ENCODE measurements at places on chromosomes 3 and 15.

GRCh38 chr3:193767353-193768069 lies 174.5 kb downstream of the OPA1 start:
- no peak for DNase-seq

DNA sequence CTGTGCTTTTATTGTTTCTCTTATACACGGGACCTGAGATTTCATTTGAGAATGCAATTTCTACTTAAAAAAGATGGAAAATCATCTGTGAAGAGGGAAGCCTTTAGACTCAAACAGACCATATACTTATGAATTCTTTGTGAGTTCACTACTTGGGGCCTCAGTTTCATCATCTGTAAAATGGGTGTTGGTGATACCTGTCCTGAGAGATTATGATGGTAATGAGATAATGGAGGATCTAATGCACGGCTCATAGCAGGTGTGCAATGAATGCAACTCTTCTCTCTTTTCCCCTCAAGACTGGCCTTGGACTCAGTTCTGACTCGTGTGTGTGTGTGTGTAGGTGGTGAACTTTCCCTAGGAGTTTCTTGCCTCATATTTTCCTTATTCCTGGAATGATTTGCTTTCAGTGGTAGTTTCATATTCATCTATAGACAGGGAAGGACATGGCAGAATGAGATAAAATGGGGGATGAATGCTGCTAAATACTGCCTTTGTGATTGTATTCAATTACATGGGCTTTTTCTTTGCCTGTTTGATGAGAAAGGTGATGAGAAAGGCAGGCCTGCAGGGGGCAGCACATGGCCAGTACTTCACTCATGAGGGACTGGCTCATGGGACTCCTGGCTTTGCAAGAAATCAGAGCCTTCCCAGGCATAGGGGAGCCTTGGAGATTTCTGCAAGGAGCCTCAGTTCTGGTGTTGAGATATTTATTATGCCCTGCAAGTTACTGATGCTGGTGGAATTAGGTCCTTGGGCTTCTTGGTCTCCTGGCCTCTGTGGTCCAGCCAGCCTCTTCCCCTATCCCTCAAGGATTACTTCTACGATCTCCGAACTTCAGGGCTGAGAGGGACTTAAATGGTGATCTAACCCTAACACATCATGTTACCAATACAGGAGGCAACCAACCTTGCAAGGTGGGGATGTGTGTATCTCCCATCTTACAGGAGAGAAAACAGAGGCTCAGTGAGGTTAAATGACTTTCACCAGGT lies 70.7 kb downstream of the RPLP1 start:
- DNase-seq, result no peak

GRCh38 chr15:48537271-48538113 lies 108.0 kb downstream of the FBN1 start:
- DNase-seq, result no peak

- no peak for DNase-seq
Measured at GRCh38 chr3:153277029-153277428, 115.0 kb downstream of the RAP2B start.

GRCh38 chr15:28129231-28129848 lies 30.2 kb upstream of the OCA2 start:
- DNase-seq, result no peak

GRCh38 chr3:52892290-52892624 lies 5.1 kb downstream of the STIMATE start:
- no peak for DNase-seq

- DNase-seq, result no peak
Measured at GRCh38 chr15:85496551-85497171, 116.3 kb downstream of the AKAP13 start.

GRCh38 chr3:129694228-129694627 lies 87.8 kb upstream of the PLXND1 start:
- no peak for DNase-seq

DNA sequence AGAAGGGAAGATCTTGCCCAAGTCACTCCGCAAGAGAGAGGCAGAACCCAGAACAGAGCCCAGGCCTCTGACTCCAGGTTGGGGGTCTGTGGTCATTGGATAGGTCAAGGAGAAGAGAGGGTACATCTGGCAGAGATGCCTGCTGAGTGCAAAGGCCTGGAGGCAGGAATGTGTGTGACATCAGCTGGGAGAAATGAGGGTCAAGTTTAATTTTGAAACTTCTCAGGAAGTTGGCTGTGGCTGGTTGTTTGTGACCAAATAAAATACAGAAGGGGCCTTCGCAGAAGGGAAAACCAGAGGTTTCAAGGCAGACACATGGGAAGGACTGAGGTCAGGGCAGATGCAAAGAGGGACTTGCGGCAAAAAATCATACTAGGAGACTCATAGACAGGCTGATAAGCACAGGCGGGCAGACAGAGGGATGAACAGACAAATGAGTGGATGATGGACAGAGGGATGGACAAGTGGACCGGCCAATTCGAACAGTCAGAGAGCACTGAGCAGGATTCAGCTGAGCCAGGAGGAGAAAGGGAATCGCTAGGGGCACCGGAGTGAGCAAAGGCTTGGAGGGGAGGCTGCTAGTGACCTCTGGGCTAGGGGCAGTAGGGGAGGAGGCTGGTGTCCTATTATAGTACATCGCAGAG lies 28.8 kb upstream of the CACNA2D2 start:
- DNase-seq, result no peak

GRCh38 chr3:157859541-157859940 lies 246.7 kb downstream of the SHOX2 start:
- DNase-seq, result no peak

- DNase-seq, result no peak
Measured at GRCh38 chr3:352599-352998, 156.0 kb downstream of the CHL1 start.

GRCh38 chr3:151976211-151977050 lies 103.0 kb downstream of the SUCNR1 start:
- no peak for DNase-seq

GRCh38 chr3:161894657-161895056 lies 398.0 kb downstream of the OTOL1 start:
- DNase-seq, result no peak

GRCh38 chr15:59540654-59541053 lies 70.9 kb upstream of the GCNT3 start:
- DNase-seq, result no peak

DNA sequence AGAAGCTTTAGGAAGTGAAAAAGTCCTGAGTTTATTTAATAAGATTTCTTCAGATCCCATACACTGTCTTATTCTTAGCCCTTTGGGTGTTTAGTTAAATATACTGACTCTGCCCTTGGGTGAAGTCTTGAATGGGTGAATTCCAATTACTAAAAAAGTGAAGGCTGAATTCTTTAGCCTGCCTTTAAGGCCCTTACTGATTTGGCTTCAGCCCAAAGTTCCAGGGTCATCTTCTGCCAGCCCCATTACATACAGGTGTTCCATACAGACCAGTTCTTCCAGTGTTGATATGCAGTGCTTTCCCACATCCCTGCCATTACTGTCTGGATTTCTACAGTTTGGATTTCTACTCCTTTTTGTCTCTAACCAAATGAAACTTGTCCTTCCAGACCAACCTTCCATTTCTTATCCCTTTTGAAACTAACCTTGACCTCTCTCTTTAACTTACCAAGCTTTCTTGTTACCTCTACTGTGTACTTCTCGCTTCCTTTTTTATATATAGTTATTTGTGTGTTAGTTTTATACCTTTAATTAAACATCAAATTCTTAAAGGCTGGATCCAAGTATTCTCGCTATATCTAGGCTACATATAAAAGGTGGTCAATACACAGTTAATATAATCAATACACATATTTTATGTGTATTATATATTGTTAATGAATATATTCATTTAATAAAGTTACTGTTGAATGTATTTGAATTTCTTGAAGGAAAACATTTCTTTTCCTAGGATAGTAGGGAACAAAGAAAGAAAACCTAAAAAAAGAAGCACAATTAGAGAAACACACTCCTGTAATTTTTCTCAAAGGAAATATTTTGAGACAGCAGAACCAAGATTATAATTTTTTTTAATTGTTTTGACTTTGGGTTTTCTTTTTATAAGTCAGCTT lies 15.0 kb downstream of the MBNL1 start:
- no peak for DNase-seq

DNA sequence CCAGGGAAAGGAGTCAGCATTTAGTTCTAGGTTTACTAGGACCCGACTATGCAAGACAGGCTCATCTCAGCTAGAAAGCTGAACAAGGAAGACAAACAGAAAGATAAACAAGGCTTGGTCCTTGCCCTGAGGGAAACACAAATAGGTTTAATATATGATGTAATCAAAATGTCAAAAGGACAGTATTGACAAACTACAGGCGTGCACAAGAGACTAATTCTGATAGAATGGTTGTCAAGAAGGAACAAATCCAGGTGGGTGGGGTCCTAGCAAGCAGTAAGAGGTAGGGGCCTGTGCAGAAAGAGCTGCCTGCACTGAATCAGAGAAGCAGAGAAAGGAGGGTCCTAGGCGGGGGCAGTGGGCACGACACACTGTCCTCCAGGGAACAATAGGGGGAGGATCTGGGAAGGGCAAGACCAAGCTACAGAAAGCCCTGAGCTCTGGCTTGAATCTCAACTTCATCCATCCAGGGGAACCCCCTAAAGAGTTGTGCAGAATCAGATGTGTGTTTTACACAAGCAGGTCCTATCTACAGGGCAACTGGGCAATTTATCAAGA lies 23.4 kb downstream of the RFTN1 start:
- no peak for DNase-seq

GRCh38 chr3:107329088-107329487 lies 48.2 kb upstream of the CCDC54 start:
- DNase-seq, result no peak

DNA sequence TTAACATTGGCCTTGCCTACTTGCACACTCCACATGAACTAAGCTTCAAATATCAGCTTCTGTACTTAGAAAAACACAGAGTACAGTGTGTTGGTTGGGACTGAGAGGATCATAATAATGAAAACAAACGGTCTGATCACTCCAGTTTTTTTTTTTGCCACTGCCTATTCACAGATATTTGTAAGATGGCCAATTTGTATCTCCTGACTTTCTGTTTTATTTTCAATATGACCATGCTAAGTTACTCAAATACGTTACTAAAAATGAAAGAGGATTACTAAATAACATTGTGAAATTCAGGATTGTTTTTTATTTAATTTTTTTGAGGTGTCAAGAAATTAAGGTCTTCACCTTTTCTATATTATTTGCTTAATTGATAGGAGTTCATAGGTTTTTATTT lies 595.1 kb downstream of the TUSC7 start:
- no peak for DNase-seq

- no peak for DNase-seq
Measured at GRCh38 chr15:101043011-101043410, 123.9 kb downstream of the LRRK1 start.

- DNase-seq, result no peak
Measured at GRCh38 chr3:46519952-46520351, 22.2 kb downstream of the RTP3 start.

GRCh38 chr3:82054849-82055248 lies 293.4 kb upstream of the GBE1 start:
- DNase-seq, result no peak

Data from NCI-H446 (cell line).